ENCODE measurements at places on chromosomes 2 and 18. TPM values are rescaled to one million over a fixed set of nuclear protein-coding genes. Genes with fewer than 3 reads are reported as not detected.
A peak's percentile ranks its signal among the peaks of the same experiment; 100 is the strongest.

SLC9A2 gene
- total RNA-seq: 0.11 TPM

- no peak for DNase-seq
Measured at GRCh38 chr18:25137197-25137472, 214.8 kb downstream of the ZNF521 start.

- DNase-seq: no peak
Measured at GRCh38 chr18:31965316-31965970, 22.5 kb upstream of the TRAPPC8 start.

CAPN13 gene
- total RNA-seq: 2.4 TPM

- no peak for DNase-seq
Measured at GRCh38 chr2:39865751-39866150, 86.7 kb upstream of the THUMPD2 start.

DNA sequence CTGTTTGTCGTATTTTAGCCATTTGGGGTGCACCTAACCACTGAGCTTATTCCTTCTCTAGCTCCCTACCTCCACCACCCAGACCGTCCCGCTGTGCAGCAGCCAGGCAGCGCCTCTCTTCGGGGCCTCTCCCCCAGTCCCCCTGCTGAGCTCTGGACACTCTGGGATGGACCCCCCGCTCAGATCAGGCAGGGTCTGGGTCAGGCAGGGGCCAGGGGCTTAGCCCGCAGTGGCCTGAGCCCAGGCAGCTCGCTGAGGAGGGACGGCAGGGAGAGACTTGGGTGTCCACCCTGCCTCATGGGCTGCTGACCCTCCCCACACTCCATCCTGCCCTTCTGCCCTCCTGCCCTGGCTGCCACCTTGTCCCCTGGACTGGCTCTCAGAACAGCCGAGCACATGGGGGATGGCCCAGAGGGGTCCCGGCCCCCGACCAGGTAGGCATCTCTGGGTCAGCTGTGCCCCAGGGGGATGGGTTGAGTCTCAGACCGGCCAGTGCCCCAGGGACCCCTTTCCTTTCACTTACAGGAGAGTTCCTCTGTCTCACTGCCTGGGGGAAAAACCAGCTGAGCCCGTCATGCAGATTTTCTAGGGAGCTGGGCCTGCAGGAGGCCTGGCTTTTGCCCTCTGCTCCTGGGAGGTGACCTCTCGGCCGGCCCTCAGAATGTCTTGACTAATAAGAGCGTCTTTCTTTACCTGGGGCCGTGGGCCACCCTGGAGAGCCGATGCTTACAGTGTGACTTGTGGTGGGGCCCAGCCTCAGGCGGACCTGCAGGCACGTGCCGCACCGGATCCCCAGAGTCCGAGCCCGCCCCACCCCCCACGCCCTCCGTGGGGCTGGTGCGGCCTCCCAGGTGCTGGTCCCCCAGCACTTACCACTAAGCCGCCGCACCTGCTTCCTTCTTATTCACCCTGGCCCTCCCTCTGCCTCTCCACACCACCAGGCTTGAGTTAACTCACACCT lies 22.8 kb upstream of the PXDN start:
- DNase-seq: no peak

CHST9 gene
- total RNA-seq: 16.8 TPM

- DNase-seq: no peak
Measured at GRCh38 chr2:38187541-38188011, 111.6 kb upstream of the CYP1B1 start.

GRCh38 chr2:1140389-1141003 lies 189.8 kb downstream of the SNTG2 start:
- DNase-seq: peak; percentile 84

DNA sequence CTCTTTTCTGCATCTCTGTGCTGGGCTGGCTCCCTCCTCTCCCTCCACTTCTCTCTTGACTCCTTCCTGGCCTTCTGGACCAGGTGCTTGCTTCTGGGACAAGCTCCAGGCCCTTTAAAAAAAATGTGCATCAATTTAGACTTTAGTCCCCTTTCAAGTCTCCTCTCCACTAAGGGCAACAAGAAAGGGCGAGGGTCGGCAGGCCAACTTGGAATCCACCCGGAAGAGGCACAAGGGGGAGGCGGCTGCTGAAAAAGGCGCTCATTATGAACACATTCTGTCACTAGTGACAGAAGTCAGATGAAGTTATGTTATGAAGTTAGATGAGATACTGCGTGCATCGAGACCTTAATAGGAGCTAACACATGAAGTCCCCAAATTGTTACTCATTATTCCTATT lies 13.6 kb upstream of the RHOB start:
- no peak for DNase-seq

DNA sequence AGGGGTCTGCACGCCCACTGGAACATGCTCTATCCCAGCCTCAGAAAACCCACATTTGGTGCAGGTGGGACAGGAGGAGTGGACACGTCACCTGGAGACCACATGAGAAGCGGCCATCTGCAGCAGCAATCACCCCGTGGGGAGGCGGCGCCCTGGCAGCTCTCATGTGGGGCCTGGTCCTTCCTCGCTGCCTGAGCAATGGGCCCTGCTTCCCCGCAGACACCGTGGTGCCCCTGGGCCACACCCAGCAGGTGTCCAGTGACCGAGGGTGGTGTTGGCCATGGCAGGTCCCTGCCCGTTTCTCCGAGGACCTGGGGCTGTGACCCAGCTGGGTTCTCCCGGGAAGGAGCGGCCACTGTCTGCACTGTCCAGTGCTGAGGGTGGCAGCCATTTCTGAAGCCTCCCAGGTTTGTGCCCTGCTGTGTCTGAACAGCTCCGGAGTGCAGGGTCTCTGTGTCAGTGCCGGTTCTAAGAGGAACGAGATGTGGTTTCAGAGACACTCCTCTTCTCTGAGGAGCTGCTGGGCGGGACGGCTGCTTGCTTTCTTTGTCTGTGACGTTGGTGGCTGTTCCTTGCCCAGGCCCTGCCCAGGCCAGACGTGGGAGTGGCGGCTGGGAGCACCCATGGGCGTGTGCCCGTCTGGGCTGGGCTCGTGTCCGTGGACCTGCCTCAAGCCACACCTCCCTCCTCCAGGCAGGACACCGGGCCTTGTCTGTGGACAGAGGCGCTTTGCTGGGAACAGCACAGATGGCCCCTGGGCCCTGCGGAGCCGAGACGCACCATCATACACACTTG lies 44.8 kb downstream of the NFATC1 start:
- DNase-seq: no peak

LRRTM4 gene
- total RNA-seq: 8.5 TPM

HOXD3 gene
- total RNA-seq: not detected

DNA sequence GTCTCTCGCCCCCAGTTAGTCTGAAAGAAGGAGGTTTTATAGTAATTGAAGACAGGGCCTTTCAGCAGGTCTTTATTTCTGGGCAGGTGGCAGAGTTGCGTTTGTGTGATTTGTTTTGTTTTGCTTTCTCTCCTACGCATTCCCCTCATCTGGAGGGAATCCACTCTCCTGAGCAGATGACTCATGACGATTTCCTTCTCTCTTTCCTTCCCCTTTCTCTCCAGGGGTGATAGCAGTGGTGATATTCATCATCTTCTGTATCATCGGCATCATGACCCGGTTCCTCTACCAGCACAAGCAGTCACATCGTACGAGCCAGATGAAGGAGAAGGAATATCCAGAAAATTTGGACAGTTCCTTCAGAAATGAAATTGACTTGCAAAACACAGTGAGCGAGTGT lies 888.8 kb downstream of the CNTNAP5 start:
- DNase-seq: no peak

- no peak for DNase-seq
Measured at GRCh38 chr2:240627736-240628506, 2.6 kb downstream of the GPR35 start.

DNA sequence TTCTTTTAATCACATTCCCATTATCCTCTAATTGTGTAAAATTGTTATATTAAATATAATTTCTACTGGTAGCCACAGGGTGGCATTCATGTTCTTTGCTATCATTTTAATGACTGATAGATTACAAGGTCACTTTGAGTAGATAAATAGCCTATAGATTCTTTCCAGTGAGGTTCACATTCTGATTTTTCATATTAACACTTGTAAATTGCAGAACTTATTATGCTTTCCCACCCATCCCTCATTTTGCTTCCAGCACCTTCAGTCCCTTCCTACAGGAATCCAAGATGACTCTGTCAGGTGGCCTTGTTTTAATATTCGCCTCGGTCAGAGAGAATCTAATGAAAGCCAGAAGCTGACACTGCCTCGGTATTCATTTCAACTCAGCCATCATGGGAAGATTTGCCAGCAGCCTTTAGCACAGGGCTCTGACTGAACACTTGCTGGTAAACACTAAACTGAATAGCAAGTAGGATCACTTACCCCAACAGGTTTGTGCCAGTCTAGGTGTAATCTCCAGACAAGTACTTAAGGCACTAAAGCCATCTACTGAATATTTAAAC lies 101.2 kb upstream of the FSHR start:
- no peak for DNase-seq

- DNase-seq: no peak
Measured at GRCh38 chr2:152961351-152961750, 242.9 kb downstream of the ARL6IP6 start.

ZSWIM2 gene
- total RNA-seq: not detected

MPP4 gene
- total RNA-seq: not detected

NMUR1 gene
- 0.44 TPM for total RNA-seq

UGT1A5 gene
- not detected for total RNA-seq

GRCh38 chr2:6627316-6627715 lies 238.4 kb downstream of the CMPK2 start:
- no peak for DNase-seq

DUSP19 gene
- 3.4 TPM for total RNA-seq

SNORC gene
- total RNA-seq: 3.4 TPM

GRCh38 chr18:63617049-63617914 lies 26.8 kb downstream of the SERPINB4 start:
- DNase-seq: no peak

CRYGD gene
- total RNA-seq: 6.3 TPM

DNA sequence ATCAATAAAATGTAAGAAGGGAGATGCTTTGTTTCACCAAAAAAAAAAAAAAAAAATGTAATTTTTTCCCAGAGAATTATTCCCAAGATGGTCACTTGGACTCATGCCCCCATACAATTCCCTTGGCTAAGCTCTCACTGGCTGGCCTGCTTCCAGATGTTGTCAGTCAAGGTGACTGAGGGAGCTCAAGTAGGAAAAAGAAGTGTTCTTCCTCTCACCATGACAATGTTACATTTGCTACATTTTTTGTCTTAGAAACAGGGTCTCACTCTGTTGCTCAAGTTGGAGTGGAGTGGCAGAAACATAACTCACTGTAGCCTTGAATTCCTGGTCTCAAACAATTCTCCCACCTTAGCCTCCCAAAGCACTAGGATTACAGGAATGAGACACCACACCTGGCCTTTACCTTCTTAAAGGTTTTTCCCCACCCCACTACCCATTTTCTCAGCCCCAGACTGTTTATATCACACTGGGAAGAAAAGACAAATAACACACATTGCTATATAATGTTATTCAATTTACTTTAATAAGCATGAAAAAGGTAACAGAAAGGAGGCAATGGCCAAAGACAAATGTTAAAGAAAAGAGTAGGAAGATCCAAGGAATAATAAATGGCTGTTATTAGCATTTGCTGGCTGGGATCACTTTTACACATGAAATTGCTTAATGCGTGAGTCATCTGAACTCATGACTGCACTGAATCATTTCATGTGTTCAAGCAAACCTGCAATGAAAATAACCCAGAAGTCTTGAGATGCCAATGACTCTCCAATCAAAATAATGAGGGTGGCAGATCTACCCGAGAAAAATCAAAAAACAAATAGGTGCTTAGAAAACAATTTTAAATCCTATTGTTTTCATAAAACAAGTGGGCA lies 45.2 kb downstream of the ACVR1 start:
- DNase-seq: no peak

AMER3 gene
- 0.13 TPM for total RNA-seq

- DNase-seq: no peak
Measured at GRCh38 chr2:155169317-155169716, 470.8 kb downstream of the KCNJ3 start.

Measured in WTC11 (cell line).